ENCODE measurements at places on chromosomes 3 and 15. TPM values are rescaled to one million over a fixed set of nuclear protein-coding genes. Genes with fewer than 3 reads are reported as not detected.

TMEM40 gene
- total RNA-seq: not detected

PRR23E gene
- total RNA-seq: not detected

MORC1 gene
- not detected for total RNA-seq

UNC13C gene
- total RNA-seq: not detected

AADACL2 gene
- total RNA-seq: not detected

UBE2E1 gene
- 84.8 TPM for total RNA-seq

C15orf62 gene
- total RNA-seq: 0.39 TPM

SLCO3A1 gene
- total RNA-seq: 10.8 TPM

ZNF619 gene
- total RNA-seq: 8.3 TPM

DYNLT2B gene
- 17.1 TPM for total RNA-seq

SKOR1 gene
- 0.12 TPM for total RNA-seq

BNC1 gene
- not detected for total RNA-seq

BCL2A1 gene
- total RNA-seq: 110 TPM

MESP1 gene
- total RNA-seq: 4.6 TPM

CSTA gene
- not detected for total RNA-seq

SAMMSON gene
- total RNA-seq: not detected

HDDC3 gene
- 45.8 TPM for total RNA-seq

CCDC191 gene
- 3.5 TPM for total RNA-seq

FRMD5 gene
- total RNA-seq: 0.31 TPM

CCPG1 gene
- 14.4 TPM for total RNA-seq

GRM2 gene
- total RNA-seq: 0.22 TPM

SUCNR1 gene
- not detected for total RNA-seq

MELTF gene
- 6.0 TPM for total RNA-seq

CFAP91 gene
- 0.29 TPM for total RNA-seq

CCR9 gene
- total RNA-seq: not detected

GOLGA8K gene
- not detected for total RNA-seq

CRABP1 gene
- not detected for total RNA-seq

CIB2 gene
- total RNA-seq: 2.0 TPM

NR2E3 gene
- not detected for total RNA-seq

RAD51 gene
- total RNA-seq: 70.0 TPM

COPS2 gene
- 79.8 TPM for total RNA-seq

CHRD gene
- total RNA-seq: not detected

CNTN3 gene
- total RNA-seq: not detected

OSBPL10 gene
- total RNA-seq: 3.5 TPM

AGTR1 gene
- not detected for total RNA-seq

DUOX2 gene
- total RNA-seq: 0.02 TPM
